ENCODE measurements at places on chromosomes 11 and 22. TPM values are rescaled to one million over a fixed set of nuclear protein-coding genes. Genes with fewer than 3 reads are reported as not detected.
A peak's percentile ranks its signal among the peaks of the same experiment; 100 is the strongest.

GRCh38 chr11:94129512-94130297, 1.1 kb downstream of the PANX1 start:
- DNase-seq: peak; percentile 47

- no peak for DNase-seq
These were observed 1.6 kb upstream of the OMP start for GRCh38 chr11:77101043-77101537.

GRCh38 chr22:36480941-36481392, 473 bp downstream of the TXN2 start:
- no peak for DNase-seq

Gene GLB1L2
- total RNA-seq: 0.61 TPM

Gene OR10A2
- 0.05 TPM for total RNA-seq

Data from natural killer cell (primary cell).